CD4-positive, alpha-beta T cell treated with Interleukin-2 at 100 ng/mL for 4 hours (primary cell): ENCODE measurements at places on chromosomes 12 and 14.

- DNase-seq: peak; percentile 3
Measured at GRCh38 chr12:75260316-75260715, 50.7 kb upstream of the KCNC2 start.

DNA sequence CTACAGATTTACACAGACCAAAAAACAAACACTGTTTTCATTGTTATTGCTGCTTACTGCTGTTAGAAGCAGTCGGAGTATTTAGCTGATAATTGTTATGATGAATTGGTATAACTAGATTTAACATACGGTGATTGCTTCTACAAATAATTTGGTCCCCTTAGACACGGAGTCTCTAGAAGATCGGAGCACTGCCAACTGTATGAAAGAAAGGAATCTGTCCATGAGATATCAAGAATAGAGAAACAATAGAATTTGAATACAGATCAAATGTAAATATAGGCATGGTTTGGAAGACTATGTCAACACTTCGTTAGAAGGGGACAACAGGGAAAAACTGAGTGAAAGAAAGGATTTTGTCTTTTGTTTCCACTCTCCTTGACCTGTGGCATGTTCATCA is 110.9 kb downstream of the PPP2R5E start:
- no peak for DNase-seq

DNA sequence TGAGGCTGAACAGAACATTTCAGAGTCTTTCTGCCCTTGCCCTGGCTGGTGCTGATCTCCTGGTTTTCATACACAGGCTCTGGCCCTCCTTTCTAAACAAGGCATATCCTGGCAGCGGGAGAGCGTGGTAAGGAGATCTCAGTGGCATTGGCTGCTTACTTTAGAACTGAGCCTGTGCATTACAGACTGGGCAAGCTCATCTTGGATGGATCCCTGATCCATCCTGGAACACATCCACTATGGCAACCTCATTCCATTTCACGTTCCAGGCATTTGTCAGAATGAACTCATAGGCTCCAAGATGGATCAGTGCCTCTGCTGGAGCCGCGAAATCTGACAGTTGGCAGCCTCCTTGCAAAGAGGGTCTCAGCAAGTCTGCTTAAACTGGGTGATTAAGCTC is 224.5 kb upstream of the PELI2 start:
- DNase-seq: no peak

- DNase-seq: peak; percentile 58
Measured at GRCh38 chr14:49970474-49971147, 77.7 kb downstream of the ARF6 start.

DNA sequence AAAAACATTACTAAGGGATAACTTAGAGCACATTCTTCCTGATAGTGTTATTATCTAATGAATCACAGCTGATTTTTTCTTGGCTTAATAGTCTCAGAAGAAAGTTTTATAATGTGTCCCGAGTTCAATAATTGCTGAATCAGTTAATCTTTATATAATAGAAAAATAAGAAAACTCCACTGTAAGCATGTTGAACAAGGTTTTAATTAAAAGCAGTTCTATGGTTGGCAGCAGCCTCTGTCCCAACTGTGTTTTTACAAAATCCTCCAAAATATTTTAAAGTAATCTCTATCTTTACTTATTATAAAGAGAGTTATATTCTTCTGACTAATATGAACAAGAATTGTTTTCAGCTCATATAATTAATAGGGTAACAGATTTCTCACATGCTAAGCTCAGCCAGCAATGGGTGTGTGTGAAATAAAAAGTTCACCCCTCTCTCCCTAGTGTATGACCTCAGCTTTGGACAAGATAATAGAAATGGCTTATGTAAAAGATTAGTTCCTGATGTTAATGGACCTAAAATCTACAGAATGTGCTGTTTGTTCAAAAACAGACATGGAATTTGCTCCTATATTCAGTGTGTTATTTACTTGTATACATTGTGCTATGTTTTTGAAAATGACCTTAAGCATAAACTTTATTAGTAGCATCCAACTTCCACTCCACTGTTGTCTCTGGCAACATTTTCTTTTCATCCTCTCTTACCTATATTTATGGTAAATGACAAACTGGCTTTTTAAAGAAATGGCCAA is 67.1 kb upstream of the DCN start:
- no peak for DNase-seq

- no peak for DNase-seq
Measured at GRCh38 chr14:61491876-61492434, 170.6 kb downstream of the PRKCH start.

DNA sequence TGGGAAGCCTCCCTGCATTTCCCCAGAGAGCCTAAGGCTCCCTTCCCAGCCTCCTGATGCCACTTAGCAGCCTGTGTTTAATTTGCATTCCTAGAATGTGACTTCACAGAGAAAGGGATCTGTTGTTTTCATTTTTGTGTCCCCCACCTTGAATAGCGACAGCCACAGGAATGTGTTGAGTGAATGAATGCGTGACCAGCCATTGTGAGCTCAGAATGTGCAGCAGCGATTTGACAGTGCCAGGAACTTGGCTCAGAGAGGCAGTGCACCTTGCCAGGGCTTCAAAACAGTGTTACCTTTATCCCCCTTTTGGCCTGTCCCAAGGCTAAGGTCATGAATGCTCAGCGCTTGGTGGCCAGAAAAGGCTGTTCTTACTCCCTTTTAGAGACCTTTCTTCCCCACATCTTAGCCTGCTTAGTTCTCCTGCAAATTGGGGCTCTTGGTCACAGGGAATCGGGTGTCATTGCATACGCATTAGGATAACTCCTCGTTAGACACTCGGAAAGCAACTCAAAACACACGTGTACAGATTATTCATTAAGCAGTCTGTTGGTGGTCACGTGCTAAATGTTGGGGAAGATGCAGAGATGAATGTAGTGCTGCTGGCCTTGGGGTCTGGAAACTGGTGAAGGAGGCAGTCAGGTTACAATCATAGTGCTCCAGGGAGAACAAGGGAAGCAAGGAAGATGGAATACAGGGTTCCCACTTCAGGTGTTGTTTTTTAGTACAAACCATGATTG is 9.8 kb downstream of the NTF3 start:
- no peak for DNase-seq

GRCh38 chr12:128797119-128798118 is 26.3 kb downstream of the SLC15A4 start:
- DNase-seq: no peak

DNA sequence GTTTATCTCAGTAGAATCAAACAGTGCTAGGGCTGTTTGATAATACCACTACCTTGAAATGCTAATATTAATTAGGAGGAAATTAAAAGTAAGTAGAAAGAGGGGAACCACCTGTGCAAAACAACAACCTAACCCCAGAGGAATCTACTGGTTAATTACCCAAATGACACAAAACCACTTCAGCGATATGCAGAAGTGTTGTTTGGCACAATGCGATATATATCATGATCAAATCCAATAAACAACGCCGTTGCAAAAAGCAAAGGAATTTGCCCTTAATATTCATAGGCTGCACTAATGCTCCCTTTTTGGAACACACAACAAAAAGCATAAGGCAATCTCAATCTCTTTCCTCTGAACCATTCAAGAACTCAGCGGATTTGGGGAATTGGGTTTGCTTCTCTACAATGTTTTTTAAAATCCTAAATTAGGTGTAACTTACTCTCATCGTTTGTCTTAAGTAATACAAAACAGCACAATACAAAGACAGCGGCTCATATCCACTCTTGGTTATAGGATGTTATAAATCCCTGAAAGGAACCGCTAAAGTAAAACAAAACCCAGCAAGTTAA is 1.5 kb downstream of the MAP4K5 start:
- no peak for DNase-seq

DNA sequence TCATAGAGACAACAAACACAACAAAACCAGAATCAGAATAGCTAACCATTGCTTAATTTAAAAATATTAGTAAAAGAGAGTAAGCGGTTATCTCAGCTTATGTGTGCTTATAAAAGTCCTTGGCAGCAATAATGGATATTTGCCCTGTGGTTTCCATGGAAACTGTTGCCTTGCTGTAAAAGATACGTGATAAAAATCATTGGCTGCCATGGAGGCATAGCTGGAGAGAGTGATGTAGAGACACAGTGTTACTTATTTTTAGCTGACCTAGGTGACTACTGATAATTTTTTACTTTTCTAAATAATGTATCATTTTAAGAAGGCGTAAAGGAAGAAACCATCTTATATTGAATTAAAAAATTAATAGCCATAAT is 92.9 kb downstream of the ERC1 start:
- DNase-seq: no peak

- DNase-seq: no peak
Measured at GRCh38 chr12:5944688-5945070, 380 bp downstream of the ANO2 start.

GRCh38 chr14:33916663-33917565 is 34.0 kb downstream of the EGLN3 start:
- no peak for DNase-seq

DNA sequence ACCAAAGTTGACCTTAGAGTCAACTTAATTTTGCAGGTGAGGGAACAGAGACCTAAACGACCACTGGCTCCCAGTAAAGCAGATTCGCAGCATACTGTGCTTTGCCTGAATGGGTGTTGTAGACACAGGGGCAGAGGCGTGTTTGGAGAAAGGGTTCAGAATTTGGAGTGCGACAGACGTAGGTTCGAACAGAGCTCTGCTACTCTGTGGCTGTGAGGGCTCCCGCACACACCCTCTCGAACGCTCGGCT is 243 bp upstream of the TOMM20L start:
- DNase-seq: no peak

DNA sequence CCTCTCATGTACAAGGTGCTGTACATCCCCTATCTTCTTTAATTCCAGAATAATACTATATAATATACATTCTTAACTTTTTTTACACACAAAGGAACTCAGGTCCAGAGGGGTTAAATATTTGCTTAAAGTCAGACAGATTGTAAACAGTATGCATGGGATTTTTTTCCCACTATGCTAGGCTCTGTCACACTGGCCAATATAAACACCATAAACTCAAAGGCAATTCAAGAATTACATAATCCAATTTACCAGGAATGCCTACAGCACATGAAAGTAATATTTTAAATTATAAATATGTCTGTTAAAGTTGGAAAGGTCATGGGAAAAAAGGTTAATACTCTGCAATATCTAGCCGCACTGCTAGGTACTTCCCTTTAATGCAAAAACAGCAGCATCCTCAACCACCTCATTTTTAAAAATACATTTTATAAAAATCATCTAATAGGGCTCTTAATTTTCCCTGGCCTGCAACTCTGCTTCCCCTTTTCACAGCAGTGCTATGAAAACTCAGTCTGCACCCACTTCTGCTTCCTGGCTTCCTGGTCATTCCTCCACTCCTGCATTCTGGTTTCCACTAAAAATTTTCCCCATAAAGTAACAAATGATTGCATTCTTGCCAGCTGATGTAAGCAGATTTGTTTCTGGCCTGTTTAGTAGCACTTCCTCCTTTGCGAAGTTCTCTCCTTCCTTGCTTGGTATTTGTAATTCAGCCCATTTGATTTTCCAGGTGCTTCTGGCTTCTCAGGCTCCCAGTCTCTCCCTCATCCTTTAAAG is 128.1 kb downstream of the ITPR2 start:
- no peak for DNase-seq

GRCh38 chr14:101069666-101070362 is 166.3 kb upstream of the RTL1 start:
- no peak for DNase-seq

GRCh38 chr12:74454109-74454508 is 83.5 kb upstream of the ATXN7L3B start:
- DNase-seq: no peak

- DNase-seq: no peak
Measured at GRCh38 chr12:97936165-97936564, 473.6 kb downstream of the RMST start.

DNA sequence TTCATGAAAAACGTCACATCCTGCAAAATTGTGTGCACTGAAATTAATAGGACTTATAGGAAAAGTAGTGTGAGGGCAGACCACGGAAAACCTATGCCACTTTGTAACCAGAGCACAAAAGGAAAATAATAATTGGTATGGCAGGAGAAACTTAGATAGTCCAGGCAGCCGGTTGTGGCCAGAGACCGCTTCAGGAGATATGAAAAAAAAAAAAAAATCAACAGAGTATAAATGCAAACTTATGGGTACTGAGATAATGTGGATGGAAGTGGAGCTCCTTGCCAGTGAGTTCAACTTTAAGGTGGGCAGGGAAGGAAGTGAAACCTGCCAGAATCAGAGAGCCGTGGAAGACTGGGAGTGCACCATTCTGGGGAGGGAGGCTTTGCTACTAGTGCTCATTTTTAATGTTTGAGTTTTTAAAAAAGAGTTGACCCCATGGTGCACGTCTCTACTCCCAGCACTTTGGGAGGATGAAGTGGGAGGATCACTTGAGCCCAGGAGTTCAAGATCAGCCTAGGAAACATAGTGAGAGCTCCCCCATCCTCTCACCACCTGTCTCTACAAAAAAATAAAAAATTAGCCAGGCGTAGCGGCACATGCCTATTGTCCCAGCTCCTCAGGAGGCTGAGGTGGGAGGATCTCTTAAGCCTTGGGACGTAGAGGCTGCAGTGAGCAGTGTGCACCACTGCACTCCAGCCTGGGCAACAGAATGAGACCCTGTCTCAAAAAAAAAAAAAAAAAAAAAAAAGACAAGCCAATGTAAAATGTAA is 34.3 kb upstream of the METAP2 start:
- DNase-seq: no peak

- no peak for DNase-seq
Measured at GRCh38 chr14:83909507-83909906, 1620.4 kb upstream of the FLRT2 start.

GRCh38 chr14:91649930-91650329 is 82.0 kb downstream of the CATSPERB start:
- DNase-seq: peak; percentile 34

DNA sequence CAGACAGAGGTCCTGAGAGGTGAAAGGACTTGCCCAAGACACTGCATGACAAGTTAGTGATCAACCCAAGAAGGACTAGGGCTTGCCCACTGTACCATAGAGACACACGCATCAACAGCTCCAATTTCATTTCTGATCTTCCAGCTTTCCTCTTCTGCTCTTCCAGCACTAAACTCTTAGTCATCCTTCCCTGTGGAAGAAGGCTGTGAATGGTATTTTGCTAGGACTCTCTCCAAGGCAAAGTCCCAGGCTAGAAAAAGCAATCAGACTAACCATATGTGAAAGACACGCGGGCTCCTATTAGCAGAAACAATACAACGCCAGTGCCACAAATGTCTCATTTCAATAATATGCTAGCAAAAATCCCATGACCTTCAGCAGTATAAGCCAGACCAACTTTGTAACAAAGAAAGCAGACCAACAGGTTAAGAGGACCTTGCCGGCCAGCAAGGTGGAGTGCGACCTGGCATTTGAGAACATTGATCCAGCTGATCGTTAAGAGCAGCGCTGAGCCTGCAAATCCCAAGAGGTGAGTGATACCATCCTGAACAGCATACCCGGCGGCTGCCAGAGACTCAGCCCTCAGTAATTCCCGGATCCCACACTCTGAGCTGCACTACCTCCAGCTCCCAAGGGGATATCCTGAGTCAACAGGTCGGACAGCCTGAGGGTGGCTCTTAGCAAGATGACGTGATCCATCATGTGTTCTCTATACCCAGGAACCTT is 132.5 kb downstream of the FOXN3 start:
- no peak for DNase-seq

- no peak for DNase-seq
Measured at GRCh38 chr12:83954956-83955601, 957.5 kb downstream of the SLC6A15 start.
